ENCODE measurements at places on chromosomes 4 and X.

- no peak for DNase-seq
Measured at GRCh38 chr4:161359491-161359890, 804.3 kb downstream of the FSTL5 start.

DNA sequence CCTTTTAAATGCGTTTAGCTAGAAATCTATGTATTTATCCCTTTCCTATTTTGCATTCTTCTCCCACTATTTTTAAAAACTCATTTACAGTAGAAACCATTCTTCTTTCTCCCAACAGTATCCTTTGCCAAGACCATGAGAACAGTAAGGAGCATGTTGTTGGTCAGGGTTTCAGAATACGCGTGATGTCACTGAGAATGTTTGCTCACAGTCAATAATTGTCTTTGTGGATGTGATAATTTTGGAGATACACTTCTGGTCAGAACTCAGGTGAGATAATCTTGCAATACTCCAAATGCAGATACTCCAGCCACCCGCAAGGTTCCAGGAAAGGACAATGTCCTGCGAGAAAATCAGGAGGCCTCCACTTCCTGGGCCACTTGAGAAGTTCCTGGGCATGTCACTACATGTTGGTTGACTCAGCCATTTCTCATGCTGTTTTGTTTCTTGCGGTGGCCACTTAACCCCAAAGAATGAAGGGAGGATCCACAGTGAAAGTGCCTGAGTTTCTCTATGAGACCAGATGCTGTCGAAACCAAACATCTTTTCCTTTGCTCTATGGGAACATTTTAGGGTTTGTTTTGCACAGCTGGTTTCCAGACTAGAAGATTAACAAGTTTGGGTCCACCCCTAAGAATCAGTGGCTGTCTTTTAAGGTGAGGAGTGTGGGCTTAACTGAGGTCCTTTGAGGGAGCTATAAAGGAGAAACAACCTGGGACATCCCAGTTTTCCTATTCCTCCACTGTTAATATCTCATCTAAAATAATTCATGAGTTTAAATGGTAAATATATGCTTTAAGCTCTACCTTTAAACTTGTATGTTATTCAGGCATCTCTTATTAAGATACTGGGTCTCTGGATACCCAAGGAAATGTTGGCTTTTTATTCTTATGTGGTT lies 116.0 kb downstream of the SOWAHB start:
- peak; percentile 97 for DNase-seq

DNA sequence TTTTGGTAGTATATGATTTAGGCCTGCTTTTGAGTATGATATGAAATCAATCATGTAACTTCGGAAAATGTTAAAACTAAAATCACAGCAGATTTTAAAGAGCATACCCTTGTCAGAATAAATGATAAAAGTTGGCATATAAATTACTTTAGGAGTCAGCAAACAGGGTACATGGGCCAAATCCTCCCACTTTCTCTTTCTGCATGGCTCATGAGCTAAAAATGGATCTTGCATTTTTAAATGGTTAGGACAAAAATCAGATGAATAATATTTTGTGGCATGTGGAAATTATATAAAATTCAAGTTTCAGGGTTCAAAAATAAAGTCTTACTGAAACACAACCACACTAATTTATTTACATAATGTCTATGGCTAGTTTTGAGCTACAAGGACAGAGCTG lies 214.9 kb downstream of the GASK1B start:
- DNase-seq: no peak

GRCh38 chrX:77572322-77572721 lies 125.1 kb downstream of the FGF16 start:
- DNase-seq: peak; percentile 15

DNA sequence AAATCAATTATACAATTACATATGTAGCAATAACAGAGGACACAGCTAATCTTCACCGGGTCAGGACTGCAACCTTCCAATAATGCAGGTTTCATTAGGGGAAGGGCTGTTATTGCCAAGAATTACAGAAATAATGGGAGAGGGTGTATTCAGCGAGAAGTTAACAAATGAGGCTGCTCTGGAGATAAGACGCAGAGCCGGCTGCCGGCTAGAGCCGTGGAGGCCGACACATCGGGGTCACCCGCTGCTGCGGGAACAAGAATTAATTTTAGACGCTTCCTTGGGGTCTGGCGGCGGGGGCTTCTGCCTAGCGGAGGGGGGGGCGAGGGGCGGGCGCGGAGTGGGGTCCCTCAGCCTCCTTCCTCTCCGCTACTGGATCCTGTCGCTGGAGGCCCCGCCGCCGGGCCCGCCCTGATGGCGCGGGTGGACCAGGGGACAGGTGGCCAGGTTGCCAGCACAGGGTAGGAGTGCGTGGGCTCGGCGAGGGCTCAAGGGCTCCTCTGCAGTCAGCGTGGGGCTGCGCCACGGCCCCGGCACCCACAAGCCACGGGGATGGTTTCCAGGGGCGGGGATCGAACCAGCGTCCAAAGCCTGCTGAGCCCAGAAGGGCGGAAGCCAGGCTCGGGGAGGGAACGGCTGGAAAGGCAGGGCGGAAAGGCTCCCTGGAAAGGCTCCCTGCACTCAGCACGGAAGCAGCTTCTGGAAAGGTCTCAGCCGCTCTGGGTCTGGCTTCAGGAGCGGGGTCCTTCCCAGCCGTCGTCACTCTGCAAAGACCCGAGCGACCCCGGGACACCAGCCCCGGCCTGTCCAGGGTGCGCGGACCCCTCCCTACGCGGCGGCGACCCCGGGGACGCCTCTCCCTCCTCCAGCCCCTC lies 113.8 kb upstream of the NKX1-1 start:
- no peak for DNase-seq

DNA sequence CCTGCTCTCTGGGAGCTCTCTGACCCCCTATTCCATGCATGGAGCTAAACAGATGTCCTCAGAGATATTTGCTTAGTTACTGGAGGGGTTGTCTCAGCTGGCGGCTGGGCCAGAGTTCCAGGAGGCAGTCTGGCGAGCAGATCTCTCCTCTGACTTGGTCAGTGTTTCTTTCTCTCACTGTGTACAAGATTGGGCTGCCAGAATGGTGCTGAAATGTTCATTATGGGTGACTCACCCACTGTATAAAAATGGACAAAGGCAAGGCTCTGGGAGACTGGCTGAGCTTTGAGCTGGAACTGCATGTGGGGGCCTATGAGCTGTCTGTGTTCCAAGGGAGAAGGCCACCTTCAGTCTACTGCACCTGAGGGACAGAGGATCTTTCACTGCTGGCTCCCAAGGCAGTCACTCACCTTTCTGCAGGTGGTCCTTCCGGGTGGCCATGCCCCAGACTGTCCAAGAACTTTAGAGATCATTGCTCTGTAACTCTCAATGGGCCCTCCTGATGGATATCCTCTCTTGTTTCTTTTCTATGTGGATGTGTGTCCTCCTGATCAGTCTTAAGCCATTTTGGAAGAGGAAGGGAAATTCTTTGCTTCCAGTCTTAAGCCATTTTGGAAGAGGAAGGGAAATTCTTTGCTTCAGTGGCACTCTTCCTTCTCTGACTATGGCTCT lies 88.2 kb downstream of the CFAP299 start:
- DNase-seq: no peak

DNA sequence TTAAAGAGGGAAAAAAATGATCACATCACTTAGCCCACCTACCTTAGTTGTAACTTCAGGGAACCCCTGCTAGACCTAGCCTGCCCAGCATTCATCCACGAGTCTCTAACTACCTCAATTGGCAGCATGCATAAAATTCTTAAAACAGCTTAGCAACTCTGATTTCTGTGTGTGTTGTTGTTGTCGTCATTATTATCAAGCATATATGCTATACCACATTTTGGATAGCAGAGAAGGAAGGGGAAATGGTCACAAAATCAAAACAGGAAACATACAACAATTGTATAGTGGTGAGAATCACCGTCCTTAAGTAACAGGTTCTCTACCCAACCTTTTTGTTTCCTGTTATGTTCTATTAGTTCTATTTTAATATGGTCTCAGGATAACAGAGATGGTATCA lies 2.7 kb upstream of the ACOT9 start:
- no peak for DNase-seq

GRCh38 chr4:88382621-88383020 lies 4.0 kb downstream of the HERC6 start:
- peak; percentile 26 for DNase-seq

GRCh38 chr4:2822461-2823300 lies 21.0 kb upstream of the ADD1 start:
- no peak for DNase-seq

DNA sequence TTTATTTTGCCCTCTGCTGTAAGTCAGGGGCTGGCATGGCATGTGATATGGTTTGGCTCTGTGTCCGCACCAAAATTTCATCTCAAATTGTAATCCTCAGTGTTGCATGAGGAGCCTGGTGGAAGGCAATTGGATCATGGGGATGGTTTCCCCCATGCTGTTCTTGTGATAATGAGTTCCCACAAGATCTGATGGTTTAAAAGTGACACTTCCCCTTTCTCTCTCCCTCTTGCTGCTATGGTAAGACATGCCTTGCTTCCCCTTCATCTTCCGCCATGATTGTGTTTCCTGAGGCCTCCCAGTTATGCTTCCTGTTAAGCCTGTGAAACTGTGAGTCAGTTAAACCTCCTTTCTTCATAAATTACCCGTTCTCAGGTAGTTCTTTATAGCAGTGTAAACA lies 72.0 kb upstream of the MSX1 start:
- DNase-seq: no peak

- no peak for DNase-seq
Measured at GRCh38 chrX:132034648-132035047, 11.5 kb downstream of the STK26 start.

- DNase-seq: no peak
Measured at GRCh38 chrX:151346931-151347543, 50.0 kb upstream of the VMA21 start.

All from EL (cell line).